Stimulated activated CD4-positive, alpha-beta T cell treated with anti-CD3 and anti-CD28 coated beads, TNF-alpha, amount 100 ng/mL, for 4 hours (primary cell): ENCODE measurements at places on chromosomes 4 and X.

DNA sequence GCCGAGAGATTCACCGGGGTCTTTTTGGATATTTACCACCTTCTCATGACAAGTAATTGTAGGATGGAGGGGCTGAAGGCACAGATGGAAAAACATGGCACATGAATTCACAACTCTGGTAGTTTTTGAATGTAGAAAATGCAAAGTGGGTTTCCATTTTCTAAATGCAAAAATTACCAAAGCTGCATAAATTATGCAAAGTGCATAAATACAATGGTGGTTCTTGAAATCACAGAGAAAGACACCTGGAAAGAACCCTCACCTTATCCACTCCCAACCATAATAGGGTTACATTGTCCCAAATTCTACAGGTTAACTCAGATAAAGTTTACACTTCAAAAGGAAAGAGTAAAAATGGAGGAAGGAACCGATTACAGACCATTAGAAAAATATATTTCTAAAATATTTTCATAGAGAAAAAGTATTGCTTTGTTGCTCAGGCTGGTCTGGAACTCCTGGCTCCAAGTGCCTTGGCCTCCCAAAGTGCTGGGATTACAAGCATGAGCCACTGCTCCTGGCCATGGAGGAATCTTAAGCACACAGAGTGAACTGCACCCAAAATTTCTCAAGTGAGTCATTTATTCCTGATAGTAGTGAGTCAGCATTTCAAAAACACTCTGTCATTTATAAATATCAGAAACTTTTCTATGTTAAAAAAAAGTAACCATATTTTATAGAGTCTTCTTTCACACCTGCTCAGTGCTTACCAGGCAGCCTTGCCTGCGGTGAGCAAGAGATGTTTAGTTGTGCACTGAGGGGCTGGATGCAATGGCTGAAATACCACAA is 101.4 kb downstream of the FIP1L1 start:
- DNase-seq, result no peak

GRCh38 chrX:5307416-5307815 is 921.3 kb downstream of the NLGN4X start:
- no peak for DNase-seq

DNA sequence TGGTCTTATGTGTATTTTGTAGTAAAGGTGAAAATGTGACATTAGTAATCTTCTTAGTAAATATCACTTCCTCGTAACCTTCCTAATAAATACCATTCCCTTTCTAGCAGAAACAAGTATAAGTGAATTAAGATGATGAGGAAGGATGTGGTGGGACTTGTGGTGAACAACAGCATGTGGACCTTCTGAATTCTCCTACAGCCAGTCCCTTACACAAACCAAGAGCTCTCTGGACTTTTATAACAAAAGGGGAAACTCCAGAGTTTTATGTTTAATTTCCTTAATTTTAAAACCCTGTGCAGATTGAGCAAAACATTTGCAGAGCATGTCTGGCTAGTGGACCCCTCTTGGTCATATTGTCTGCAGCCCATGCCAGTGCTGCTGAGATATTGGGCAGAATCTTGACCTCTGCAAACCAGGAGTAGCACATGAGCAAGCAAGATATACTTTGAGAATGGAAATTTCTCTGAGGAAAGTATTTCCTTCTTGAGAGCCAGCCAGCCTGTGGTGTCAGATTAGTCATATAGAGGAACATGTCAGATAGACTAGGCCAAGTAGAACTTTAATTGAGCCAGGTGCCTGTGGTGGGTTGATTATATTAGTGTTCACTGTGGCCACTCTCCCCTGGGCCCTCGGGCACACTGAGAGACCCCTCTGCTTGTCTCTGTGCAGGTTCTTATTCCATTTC is 328.2 kb downstream of the DKK2 start:
- no peak for DNase-seq

GRCh38 chr4:159117968-159118367 is 15.1 kb downstream of the RAPGEF2 start:
- no peak for DNase-seq

DNA sequence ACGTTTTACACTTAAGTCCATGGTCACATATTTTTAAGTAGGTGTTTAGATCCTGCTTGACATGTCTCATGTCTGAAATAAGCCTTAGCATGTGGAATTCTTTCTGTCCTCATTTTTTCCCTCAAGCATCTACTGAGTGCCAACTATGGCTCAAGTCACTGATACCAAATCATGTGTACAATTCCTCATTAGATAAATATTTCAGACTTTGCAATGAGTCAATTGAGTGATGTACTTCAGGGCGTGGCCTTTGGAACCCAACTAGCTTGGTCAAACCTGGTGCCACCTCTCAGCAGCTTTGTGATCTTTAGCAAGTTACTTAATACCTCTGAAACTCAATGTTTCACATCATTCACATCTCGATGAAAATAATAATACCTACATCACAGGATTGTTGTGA is 12.6 kb upstream of the JADE1 start:
- DNase-seq, result no peak

- no peak for DNase-seq
Measured at GRCh38 chrX:16822723-16823122, 36.5 kb downstream of the TXLNG start.

GRCh38 chrX:44042751-44043150 is 69.6 kb upstream of the NDP start:
- DNase-seq, result no peak

- DNase-seq, result no peak
Measured at GRCh38 chr4:135545616-135546317, 1344.2 kb upstream of the PABPC4L start.

DNA sequence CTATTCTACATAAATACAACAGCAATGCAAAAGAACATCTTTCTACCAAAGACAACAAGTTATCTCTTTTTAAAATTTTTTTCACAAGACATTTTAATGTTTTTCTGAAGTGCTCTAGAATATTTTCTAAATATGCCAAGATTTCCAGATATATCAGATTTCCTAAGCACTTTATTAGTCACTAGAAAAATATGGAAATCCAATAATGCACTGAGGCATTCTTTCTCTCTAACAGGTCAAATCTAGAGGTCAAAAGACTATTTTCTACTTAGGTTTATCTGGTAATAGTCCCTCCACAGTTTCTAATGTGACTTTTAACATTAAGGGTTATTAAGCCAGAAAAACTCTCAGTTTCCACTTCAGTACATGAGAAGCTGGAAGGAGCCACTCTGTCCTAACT is 1041.2 kb upstream of the INTU start:
- no peak for DNase-seq

- no peak for DNase-seq
Measured at GRCh38 chr4:153146031-153146430, 58.2 kb upstream of the TRIM2 start.

DNA sequence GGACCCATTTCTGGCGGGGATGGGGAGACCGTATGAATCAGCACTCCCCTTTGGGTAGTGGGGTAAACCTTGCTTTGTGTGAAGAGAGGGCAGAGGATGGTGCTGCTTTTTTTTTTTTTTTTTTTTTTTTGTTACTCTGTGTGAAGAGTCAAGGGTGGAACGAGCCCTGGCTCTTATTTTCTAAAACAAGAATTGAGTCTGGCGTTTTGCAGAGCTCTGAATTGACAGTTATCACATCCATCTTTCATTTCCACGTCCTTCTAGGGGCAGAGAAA is 1.2 kb downstream of the SLAIN2 start:
- DNase-seq, result no peak

DNA sequence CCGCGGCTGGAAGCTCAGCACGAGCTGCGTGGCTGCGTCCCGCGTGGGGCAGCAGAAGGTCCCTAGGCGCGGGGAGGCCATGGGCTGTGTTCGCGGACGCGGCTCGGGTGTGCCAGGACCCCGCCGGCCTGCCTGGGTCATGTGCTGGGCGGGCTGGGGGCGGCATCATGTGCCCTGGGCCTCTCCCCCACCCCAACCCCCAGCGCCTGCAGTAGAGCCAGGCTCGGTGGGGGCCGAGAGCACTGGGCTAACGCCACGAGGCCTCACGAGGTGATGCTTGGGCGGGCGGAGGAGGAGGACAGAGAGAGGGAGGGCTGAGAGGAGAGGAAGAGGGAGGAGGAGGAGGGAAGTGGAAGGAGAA is at the start of gene GPR143:
TSS of gene GPR143 (minus strand) at position 111 of the 361 bp plus-strand sequence. CDS start at position 81, 30 bp downstream.
- DNase-seq, result no peak

DNA sequence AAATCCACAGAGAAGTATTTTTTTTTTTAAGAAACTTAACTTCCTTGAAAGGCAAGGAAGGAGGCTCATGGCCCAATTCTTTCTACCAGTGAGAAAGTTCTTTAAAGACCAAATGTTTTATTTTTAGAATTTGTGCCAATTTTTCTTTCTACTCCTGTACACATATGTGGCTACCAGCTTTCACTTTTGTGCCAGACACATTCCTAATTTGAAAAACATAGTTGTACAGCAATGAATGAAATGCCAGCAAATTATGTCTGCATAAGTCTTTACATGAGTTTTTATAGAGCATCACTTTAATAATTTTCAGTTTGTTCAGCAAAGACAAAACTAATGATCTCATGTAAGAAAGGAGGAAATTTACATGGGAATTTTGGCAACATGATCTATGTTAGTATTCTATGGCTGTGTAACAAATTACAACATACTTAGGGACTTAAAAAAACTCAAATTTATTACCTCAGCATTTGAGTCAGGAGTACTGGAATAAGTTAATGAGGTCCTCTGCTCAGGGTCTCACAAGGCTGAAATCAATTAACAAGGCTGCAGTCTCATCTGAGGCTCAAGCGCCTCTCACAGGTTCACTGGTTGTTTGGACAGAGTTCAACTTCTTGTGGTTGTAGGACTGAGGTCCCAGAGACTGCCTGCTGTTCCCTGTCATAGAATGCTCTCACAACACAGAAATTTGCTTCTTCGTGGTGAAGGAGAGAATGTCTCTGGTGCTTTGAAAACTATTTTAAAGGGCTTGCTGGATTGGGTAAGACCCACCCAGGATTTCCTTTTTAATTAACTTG is 678.2 kb upstream of the FAM241A start:
- no peak for DNase-seq

DNA sequence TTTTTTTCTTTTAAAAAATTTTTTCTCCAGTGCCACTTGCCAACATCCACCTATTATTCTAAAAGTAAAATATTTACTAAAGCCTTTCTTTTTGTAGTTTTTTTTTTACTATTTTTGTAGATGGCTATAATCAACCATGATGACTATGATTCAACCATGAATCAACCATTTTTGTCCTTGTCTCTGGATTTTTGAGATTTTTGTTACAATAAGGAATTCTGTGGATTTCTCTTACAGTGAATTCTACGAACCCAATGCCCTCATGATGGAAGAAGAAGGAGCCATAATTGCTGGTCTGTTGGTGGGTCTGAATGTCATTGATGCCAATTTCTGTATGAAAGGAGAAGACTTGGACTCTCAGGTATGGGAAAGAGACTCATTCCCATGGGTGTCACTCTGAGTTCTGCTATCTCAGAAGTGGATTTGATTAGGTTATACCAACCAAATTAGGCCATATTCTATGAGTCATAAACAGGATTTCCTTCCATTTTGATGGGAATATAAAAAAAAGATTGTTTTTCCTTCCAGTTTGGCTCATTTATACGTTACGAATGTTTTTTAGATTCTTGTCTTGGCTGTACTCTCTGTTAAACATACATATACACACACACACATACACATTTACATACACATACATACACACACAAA is 46.7 kb downstream of the RUFY3 start:
- no peak for DNase-seq

DNA sequence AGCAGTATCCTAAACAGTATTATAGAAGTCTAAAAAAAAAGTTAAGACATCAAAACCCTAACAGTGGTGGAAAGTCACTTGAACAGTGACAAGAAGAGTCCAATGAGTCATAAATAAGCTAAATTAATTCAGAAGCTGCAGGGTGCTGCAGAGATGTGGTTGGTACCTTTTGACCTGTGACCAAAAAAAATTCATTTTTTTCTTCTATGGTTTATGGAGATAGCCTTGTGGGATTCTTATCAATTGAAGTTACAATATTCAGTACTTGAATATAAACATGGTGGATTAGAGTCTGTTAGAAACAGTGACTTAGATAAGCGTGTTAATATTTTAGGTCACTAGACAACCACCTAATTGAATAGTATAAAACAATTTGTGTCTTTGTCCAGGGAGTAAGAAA is 35.4 kb downstream of the CCSER1 start:
- DNase-seq, result no peak

DNA sequence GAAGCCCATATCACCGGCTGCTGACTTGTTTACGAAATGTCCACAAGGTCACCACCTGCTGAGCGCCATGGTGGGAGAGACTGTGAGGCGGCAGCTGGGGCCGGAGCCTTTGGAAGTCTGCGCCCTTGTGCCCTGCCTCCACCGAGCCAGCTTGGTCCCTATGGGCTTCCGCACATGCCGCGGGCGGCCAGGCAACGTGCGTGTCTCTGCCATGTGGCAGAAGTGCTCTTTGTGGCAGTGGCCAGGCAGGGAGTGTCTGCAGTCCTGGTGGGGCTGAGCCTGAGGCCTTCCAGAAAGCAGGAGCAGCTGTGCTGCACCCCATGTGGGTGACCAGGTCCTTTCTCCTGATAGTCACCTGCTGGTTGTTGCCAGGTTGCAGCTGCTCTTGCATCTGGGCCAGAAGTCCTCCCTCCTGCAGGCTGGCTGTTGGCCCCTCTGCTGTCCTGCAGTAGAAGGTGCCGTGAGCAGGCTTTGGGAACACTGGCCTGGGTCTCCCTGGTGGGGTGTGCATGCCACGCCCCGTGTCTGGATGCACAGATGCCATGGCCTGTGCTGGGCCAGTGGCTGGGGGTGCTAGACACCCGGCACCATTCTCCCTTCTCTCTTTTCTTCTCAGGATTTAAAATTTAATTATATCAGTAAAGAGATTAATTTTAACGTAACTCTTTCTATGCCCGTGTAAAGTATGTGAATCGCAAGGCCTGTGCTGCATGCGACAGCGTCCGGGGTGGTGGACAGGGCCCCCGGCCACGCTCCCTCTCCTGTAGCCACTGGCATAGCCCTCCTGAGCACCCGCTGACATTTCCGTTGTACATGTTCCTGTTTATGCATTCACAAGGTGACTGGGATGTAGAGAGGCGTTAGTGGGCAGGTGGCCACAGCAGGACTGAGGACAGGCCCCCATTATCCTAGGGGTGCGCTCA is 8.7 kb upstream of the MSANTD1 start:
- no peak for DNase-seq

DNA sequence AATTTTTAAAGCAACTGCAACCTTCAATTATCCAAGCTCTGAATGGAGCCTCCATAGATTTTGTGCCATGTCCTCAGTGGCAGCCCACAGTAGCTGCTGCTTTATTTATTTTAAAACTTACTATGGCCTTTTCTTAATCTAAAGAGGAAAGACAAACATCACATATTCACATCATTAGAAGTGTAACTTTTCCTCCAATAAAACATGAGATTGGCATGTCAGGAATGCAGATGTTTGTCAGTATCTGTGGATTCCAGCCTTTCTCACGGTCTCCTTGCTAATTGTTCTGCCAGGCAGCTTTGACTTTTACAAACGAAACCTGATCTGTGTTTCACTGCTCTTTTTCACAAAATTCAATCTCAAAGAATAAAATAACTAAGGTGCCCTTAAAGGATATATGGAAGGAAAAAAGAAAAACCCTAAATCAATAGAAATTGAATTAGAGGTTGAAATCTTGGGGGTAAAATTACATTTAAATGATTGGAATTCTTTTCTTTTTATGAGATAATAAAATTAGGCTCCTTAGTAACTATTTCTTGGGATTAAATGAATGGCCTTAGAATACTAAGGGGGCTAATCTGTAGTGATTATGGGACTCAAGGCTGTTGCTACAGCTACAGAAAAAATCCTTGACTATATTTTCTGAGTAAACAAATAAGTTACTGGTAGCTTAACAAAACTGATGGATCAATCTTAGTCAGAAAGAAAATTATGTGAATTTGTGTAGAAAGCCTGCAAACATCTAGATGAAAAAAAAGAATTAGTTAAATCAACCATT is 151.3 kb downstream of the RTL9 start:
- no peak for DNase-seq
